Bronchial epithelial cell (primary cell): ENCODE measurements at places on chromosomes 16 and 17. TPM values are rescaled to one million over a fixed set of nuclear protein-coding genes. Genes with fewer than 3 reads are reported as not detected.

DNA sequence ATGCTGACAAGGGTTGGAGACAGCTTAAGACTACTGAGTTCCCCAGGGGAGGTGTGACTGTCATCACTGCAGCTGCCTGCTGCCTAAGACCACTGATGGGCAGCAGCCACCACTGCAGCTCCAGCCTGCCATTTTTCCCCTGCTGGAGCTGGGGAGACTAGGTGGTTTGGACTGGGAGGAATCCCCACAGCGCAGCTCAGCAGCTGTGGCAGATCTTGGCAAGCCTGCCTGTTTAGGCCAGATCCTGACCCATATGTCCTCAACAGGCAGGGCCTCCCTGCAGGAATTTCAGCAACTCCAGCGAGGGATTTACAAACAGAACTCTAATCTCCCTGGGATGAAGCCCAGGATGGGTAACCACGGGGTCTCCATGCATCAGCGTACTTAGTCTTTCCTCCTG, 356.4 kb upstream of the TOM1L1 start:
- DNase-seq = no peak

DNA sequence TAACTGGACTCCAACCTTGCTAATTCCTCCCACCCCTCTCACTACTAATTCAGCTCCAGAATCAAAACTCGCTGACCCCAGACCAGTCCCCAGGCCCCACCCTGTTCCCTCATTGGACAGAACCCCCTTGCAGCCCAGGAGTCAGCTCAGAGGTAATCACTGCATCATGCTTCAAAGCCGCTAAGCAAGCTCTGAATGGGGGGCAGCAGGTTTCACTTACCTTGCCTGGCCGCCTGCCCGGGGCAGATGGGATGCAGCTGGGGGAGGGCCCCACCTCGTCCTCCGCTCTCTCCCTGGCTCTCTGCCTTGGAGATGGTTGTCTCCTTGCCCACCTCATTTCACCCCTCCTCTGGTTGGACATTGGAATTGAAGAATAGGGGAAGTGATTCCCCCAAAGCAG, 4.8 kb upstream of the NGFR start:
- no peak for DNase-seq

The TMEM88 gene
- 0.64 TPM in 1 of 2 replicates, not detected in the other for total RNA-seq

DNA sequence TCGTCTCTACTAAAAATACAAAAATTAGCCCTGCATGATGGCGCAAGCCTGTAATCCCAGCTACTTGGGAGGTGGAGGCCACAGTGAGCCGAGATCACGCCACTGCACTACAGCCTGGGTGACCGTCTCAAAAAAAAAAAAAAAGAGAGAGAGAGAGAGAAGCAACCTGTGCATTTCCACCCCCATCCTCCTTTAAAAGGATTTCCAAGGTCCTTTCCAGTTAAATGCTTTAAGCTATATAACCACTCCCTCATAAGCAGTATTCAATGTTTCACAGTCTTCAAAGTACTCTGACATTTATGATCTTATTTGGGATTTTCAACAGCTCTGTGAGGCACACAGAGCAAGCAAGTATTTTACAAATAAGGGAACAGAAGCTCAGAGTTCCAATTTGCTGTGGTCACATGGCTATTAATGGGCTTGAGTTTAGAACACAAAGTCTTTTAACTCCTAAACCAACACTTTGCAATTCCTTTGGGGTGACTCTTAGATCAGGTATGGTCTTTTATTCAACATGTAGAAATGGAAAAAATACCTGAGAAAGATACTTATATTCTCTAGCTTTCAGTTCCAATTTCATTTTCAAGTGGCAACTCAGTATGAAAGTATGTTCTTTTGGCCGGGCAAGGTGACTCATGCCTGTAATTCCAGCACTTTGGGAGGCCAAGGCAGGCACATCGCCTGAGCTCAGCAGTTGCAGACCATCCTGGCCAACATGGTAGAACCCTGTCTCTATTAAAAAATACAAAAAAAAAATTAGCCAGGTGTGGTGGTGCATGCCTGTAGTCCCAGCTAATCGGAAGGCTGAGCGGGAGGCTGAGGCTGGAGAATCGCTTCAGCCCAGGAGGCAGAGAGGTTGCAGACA, 31.3 kb downstream of the SPOP start:
- peak; percentile 91 for DNase-seq

The TEFM gene
- 4.7 and 6.7 TPM in 2 replicates for total RNA-seq

The RNF40 gene
- 38.7 and 44.5 TPM in 2 replicates for total RNA-seq
